Vagina (tissue), 2 donors: ENCODE measurements at places on chromosomes 5 and 9.

DNA sequence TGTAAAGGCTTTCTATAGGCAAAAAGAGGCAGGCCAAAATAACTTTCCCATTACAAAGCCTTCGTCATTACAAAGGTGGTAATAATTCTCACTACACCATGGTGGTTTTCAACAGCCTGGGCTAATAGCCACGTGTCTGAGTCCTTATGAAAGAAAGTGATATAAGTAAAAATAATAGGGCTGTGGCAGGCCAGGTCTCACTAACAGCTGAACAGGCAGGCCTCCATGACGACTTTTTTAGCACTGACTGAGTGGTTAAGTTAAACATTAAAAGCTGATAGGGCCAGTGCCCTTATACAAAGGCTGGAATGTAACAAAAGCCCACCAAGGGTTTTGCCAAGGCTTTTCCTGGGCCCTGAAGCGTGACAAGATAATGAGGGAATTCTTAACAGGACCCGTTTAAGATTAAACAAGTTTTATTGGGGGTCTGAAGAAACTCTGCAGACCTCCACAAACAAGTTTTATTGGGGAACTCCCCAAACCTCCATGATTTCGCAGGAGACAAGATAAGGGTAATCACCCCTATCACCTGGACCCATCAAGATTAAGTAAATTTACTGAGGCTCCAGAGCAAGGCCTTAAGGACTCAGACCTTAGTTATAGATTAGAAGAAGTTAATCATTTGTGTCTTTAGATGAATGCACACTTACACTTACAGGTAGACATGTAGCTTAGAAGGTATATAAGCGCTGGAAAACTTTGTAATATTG lies 412.9 kb downstream of the CHSY3 start:
- DNase-seq, result no peak

DNA sequence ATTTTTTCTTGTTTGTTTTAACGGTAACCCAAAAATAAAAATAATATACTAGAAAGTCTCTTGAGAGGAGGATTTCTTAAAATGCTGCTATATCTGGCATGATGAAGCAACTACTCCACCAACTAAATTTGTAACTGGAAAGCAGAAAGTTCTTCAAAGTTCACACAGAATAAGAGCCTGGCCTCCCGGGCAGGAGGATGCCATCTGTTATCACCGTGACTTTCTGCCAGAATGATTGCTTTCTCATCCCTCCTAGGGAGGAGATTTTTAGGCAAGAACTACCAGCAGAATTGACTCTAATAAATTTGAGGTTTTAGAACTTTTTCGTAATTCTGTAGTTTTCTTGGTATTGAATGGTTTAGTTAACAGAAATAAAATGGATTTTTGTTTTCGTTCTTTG lies 464.6 kb upstream of the ACTBL2 start:
- no peak for DNase-seq

DNA sequence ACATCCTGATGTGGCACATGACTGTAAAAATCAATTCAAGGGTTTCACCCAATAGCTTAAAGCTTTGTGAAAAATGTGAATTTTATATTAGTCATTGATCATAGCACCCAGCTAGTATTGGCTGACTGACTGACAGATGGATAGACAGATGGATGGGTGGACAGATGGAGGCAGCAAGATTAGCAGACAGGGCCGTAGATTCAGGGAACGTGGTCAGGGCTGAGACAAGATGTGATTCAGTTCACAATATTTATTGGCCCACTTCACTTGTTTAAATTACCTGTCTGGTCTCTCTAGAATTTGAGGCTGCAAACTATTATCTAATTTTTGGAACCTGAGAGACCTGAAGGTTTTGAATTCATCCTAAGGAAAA lies 12.0 kb upstream of the PCSK5 start:
- no peak for DNase-seq

- DNase-seq, result peak; percentile 29
Measured at GRCh38 chr5:78768781-78769380, 120.3 kb upstream of the LHFPL2 start.

DNA sequence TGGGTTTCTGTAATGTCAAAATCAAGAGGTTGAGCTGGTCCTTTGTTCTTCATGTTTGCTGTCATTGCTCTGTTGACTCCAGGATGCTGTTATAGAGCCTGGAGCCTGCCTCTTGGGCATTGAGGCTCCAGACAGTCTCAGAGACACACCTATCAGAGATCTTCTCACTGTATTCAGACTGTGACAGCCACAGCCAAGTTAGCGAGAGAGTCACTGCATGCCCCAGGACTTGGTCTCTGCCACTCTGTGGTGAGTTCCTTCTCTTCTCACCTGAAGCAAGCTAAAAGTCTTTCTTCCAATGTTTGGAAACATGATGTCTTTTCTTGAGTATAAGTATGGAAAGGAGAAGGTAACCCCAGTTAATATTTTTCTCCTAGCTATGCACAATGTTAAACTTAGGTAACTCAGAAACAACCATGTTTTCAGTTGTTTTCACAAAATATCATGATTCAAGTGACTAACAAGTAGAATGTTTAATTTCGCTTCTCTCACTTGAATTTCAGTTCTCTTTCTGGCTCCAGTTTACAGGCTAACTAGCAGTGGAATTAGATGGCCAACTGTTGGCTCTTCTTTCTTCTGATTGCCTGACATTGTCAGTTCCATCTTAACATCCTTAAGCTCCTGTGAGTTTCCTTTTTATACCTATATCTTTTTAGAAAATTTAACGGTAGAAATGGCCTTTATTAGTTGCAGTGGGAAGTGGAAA lies 20.6 kb upstream of the ZFYVE16 start:
- DNase-seq, result no peak

GRCh38 chr9:23582836-23583235 lies 243.2 kb downstream of the ELAVL2 start:
- DNase-seq, result no peak

DNA sequence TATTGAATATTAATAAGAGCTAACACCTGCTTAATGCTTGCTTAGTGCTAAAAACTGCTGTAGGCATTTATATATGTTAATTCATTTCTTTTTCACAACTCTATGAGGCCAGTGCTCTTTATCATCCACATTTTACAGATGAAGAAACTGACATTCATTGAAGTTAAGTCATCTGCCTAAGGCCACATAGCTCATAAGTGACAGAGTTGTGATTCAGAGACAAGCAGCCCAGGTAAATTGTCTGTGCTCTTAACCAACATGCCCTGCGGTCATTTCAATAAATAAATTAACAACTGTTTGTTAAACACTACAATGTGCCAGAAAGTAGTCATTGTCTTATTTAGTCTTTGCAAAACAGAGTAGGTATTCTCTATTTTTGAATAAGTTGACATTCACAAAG lies 1354.4 kb upstream of the C9orf72 start:
- no peak for DNase-seq

GRCh38 chr9:5478206-5478605 lies 27.9 kb downstream of the CD274 start:
- no peak for DNase-seq

DNA sequence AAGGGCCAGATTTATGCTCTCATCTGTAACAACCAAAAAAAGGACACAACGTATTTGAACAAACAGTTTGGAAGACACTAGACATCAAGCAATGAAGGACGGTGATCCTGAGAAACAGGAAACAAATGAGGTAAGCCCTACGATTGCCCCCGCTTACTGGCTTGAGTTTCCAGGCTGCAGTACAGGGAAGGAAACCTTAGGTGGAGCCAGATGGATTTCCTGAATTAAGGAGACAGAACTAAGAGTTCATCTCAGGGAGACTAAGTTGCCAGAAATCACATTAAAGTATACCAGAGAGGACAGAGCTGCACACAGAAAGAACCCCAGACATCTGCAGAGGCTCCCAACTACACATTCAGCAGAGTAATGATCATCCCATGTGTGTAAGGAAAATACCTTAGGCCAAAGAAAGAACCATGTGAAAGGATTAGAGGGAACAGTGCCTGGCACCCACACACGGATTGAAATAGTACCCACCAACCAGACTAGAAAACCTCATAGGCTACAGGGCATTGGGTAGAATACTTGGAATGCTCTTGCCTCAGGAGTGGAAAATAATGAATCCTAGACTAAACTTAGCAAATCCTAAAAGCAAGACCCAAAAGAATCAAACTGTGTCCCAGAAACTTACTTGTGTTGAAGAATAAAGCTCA lies 99.3 kb upstream of the NIPBL start:
- no peak for DNase-seq

GRCh38 chr5:104372796-104373195 lies 810.2 kb upstream of the NUDT12 start:
- DNase-seq, result no peak

- DNase-seq, result no peak
Measured at GRCh38 chr5:118722122-118723020, 266.0 kb downstream of the DTWD2 start.

DNA sequence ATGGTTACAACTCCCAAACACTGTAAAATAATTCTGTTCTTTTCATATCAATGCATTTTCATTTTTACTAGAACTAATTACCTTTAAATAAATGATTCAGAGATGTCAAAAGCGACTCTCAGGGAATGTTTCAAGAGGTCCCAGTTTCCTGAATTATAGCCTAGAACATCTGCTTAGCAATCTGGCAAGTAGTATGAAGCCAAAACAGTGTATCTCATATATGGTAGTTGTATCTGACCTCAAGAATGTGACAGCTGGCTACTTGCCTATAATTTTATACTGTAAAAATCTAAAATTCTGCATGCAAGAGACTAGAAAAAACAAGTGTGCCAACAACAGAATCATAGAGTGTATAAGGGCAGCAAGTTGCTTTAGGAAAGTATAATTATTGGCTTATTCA lies 187.7 kb upstream of the POU5F2 start:
- DNase-seq, result no peak

DNA sequence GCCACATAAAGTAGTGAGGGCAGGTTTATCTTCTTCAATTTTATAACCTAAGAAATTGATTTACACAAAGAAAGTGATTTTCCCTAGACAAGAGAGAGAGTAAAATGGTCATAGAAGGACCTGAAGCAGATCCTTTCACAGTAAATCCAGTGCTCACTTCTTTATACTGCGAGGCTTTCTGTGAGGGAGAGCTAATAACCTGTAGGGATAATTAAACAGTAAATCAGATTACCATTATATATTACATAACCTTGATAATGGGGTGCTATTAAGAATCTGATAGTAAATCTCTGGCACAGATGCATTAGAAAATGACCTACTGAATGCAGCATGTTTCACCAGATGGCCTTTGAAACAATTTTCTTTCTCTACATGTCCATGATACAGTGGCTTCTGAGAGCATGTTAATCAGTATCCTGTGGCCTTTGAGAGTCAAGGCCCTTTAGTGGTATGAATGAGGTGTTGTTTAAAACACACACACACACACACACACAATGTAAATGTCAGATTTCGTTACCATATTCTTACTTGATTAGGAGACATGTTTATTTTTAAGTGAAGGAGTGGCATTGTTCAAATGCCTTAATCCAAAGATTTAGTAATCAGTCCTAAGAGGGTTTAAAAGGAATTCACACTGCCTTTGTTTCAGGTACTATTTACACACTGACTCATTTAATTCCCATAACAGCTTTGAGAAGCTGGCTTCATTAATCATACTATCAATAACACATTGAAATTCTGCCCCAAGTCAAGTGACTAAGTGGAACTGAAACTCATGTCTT lies 124.7 kb downstream of the ALDH1A1 start:
- DNase-seq, result no peak

DNA sequence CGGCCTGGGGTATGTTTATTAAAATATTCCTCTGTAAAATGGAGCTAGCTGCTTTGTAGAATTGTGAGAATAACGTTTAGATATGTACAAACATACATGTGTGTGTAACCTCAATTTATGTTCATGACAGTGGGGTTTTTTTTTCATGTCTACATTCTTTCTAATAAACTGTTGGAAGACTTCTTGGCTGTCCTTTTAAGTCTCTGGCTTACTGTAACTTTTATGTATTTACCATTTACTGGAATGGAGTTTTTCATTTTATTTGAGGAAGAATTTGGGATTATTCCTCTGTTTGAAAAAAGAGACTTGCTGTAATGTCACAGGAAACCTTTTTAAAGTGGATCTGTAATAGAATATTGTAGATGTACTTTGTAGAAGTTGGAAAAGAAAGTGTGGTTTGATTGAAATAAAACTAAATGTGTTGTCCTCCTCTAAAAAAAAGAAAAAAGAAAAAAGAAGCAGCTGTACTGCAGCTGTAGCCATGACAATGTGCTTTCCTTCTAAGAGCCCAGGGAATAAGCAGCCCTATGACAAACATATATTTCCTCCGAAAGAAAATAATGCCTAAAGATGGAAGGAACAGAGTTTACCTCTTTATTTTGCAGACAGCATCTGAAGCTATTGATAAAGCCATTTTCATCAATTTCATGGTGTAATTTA lies 71.2 kb upstream of the FREM1 start:
- DNase-seq, result no peak

GRCh38 chr5:79954620-79955019 lies 36.4 kb downstream of the MTX3 start:
- no peak for DNase-seq

GRCh38 chr5:73962801-73963425 lies 336.9 kb downstream of the ARHGEF28 start:
- DNase-seq, result no peak

GRCh38 chr5:67310169-67310568 lies 113.6 kb upstream of the CD180 start:
- no peak for DNase-seq

DNA sequence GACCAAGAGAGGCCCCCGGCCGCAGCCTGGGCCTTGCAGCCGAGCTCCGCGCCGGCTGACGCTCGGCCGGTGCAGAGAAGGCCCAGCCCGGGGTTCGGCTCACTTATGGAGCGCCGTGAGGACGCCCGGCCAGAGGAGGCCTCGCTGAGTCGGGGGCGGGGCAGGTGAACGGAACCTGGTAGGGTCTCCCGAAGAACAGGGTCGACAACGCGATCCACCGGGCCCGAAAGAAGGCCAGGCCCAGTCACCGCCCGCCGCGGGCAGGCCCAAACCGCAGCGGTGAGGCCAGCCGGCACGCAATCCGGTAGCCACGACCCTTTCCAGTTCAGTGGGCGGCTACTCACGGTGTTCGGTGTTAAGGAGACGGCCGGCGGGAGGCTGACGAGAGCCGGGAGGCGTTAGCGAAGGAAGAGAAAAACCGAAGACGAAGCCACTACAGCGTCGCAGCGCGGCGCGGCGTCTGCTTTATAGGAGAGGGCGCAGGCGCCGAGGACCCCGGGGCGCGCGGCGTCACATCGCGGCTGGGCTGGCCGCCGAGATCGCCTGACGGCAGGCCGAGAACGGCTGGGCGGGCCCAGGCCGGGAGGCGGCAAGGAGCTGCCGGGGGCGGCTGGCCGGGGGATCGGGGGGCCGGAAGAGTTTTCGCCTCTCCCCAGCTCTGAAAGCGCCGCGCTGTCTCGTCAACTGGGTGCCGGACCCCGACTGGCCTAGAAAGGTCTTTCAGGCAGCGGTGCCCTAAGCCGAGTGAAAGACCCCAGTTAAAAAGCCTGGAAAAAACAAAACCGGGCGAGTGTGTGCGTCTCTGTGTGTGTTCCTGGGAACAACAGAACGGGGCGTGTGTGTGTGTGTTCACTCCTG lies at the start of gene SKP1:
Gene SKP1 (minus strand): TSS at position 440 of the 858 bp plus-strand sequence. CDS start 2,928 bp downstream, outside the sequence.
- DNase-seq, result no peak

DNA sequence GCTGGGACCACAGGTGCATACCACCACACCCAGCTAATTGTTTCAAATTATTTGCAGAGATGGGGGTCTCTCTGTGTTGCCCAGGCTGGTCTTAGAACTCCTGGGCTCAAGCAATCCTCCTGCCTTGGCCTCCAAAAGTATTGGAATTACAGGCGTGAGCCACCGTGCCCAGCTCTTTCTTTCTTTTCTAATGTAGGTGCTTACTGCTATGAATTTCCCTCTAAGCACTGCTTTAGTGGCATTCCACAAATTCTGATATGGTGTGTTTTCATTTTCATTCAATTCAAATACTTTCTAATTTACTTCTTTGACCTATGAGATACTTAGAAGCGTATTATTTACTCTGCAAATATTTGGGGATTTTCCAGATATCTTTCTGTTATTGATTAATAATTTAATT lies 14.9 kb downstream of the HMGXB3 start:
- DNase-seq, result no peak

GRCh38 chr5:67960939-67961338 lies 254.6 kb upstream of the PIK3R1 start:
- DNase-seq, result no peak
